Memory B cell (primary cell): ENCODE measurements at places on chromosomes 3 and 15.
A peak's percentile ranks its signal among the peaks of the same experiment; 100 is the strongest.

GRCh38 chr3:25424614-25425013 lies 3.4 kb upstream of the RARB start:
- H3K27me3 ChIP-seq: peaks cover 11% of the 10 kb centered on the region
- peaks cover 2% of the 10 kb centered on the region for H3K4me1 ChIP-seq
- no peak for DNase-seq

DNA sequence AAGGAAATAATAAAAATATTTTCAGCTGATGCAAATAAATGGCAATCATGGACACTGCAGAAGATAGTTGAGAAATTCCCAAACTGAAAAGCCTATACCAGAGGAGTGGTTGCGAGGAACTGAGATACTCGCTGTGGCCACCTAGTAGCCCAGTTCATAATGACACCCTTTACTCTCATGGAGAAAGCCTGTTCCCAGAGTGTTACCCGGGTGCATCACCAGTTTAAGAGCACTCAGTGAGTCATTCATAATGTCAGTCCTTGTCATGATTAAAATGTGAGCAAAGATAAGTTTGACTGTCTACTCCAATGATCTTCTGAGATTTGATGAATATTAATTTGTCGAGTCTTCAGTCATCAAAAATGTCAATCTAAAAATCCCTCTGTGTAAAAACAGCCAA lies 138.4 kb upstream of the LRRC3B start:
- DNase-seq: no peak
- H3K4me3 ChIP-seq: no peak overlapping the region
- no peaks in the 10 kb centered on the region for H3K27me3 ChIP-seq
- no peaks in the 10 kb centered on the region for H3K4me1 ChIP-seq
- no peaks in the 10 kb centered on the region for H3K36me3 ChIP-seq
- H3K27ac ChIP-seq: no peak overlapping the region

GRCh38 chr3:13006216-13006990 lies 66.8 kb downstream of the IQSEC1 start:
- H3K4me3 ChIP-seq: peak overlapping the region; percentile 67
- H3K27ac ChIP-seq: peak overlapping the region; percentile 56
- H3K27me3 ChIP-seq: no peaks in the 10 kb centered on the region
- H3K36me3 ChIP-seq: peaks cover 16% of the 10 kb centered on the region

DNA sequence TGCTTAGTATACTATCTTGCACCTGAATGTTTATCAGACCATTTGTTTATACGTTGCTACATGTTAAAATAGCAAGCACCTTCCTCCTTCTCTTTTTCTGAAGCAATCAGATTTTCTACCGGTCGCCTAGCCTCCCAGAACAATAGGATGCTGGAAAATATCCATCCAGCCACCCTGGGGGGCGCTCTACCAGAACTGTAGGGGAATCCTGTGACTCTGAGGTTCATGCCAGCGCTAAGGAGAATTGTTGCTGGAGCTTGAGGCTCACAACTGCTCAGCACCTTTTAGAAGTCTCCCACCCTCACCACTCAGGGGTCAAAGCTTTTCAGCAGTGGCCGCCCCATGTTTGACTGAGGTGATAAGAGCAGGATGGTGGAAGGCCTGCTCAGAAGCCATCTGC lies 27.5 kb downstream of the SQOR start:
- H3K4me3 ChIP-seq: no peak overlapping the region
- H3K27ac ChIP-seq: no peak overlapping the region
- no peaks in the 10 kb centered on the region for H3K27me3 ChIP-seq
- peaks cover 52% of the 10 kb centered on the region for H3K36me3 ChIP-seq
- peaks cover 6% of the 10 kb centered on the region for H3K4me1 ChIP-seq
- no peak for DNase-seq

GRCh38 chr3:186596568-186597287 lies 16.1 kb upstream of the AHSG start:
- no peak for DNase-seq
- no peaks in the 10 kb centered on the region for H3K36me3 ChIP-seq
- H3K4me1 ChIP-seq: no peaks in the 10 kb centered on the region
- no peak overlapping the region for H3K27ac ChIP-seq

- no peaks in the 10 kb centered on the region for H3K36me3 ChIP-seq
- no peak for DNase-seq
- H3K4me1 ChIP-seq: no peaks in the 10 kb centered on the region
- H3K4me3 ChIP-seq: no peak overlapping the region
- peaks cover 6% of the 10 kb centered on the region for H3K27me3 ChIP-seq
These were observed 13.2 kb upstream of the LARP6 start for GRCh38 chr15:70866982-70867641.

DNA sequence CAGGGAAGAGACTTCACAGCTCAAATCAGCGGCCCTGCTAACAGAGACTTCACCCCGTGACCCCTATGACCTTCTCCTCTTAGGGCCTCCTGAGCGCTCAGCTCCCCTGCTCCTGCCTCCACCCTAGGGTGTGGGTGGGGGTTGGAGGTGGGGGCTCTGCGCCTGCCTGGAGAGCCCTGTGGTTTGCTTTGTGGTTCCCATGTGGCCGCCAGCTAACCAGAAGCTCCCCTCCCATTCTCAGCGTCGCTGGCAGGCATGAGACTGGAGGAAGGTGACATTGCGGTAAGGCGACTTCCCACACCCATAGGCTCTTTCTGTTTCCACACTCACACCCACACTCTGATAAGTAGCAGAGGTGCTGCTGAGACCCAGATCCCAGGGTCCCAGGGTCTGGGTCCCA lies 27.6 kb downstream of the XYLB start:
- no peak overlapping the region for H3K4me3 ChIP-seq
- H3K27me3 ChIP-seq: no peaks in the 10 kb centered on the region
- no peak for DNase-seq
- no peaks in the 10 kb centered on the region for H3K4me1 ChIP-seq

DNA sequence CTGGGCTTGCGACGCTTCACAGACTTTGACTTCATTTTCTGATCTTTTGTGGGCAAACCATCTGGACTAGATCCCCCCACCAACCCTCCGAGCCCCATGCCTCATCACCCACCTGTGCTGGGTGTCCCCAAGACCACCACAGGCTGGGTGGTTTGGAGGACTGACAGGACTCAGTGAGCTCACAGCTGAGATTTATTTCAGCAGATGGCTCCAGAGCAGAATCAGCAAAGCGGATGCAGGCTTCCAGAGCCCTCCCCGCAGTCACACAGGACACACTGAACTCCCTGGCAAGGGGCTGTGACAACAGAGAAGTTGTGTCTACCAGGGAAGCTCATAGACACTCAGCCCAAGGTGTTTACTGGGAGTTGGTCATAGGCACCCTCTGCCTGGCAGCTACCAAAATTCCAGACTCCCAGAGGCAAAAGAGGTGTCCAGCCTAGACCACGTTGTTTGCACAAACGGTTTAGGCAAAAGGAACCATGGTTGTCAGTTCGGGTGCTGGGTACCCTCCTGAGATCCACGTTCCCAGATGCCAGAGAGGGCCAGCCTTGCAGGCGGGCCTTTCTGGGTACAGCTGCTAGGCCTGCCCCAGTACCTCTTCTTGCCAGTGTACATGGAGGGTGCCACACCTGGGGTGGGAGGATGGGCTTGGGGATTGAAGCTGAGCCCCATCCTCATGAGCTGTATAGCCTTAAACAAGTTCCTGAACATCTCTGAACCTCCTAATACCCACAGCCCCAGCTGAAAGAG lies 170.3 kb downstream of the NSMCE3 start:
- H3K4me3 ChIP-seq: no peak overlapping the region
- no peak for DNase-seq
- H3K27ac ChIP-seq: no peak overlapping the region
- no peaks in the 10 kb centered on the region for H3K36me3 ChIP-seq
- H3K27me3 ChIP-seq: no peaks in the 10 kb centered on the region

GRCh38 chr3:131518680-131519079 lies 15.9 kb upstream of the MRPL3 start:
- no peak for DNase-seq
- H3K4me1 ChIP-seq: no peaks in the 10 kb centered on the region
- no peak overlapping the region for H3K27ac ChIP-seq
- no peaks in the 10 kb centered on the region for H3K36me3 ChIP-seq
- H3K27me3 ChIP-seq: peaks cover 3% of the 10 kb centered on the region

DNA sequence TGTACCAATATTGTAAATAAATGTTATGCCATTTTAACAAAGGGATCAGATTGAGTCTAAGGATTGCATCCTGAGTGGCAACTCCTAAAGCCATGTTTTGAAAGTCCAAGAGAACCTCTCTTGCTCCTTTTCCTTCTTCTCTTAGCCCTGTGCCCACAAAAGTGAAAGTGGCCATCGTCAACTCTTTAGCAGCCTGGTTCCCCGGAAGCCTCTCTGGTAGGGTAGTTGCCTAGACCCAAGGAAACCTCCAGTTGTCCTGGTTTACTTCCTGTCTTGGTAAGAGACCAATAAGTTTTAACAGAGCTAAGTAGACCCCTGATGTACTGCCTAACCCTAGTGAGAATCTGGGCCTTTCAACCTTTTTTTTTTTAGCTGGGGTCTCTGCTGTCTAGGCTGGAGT lies 10.2 kb upstream of the ITPKA start:
- peak overlapping the region; percentile 51 for H3K4me3 ChIP-seq
- no peak for DNase-seq
- H3K4me1 ChIP-seq: peaks cover 10% of the 10 kb centered on the region
- peaks cover 17% of the 10 kb centered on the region for H3K36me3 ChIP-seq
- peaks cover 4% of the 10 kb centered on the region for H3K27me3 ChIP-seq

GRCh38 chr3:142817897-142818296 lies 71.0 kb downstream of the PCOLCE2 start:
- peaks cover 2% of the 10 kb centered on the region for H3K27me3 ChIP-seq
- H3K4me1 ChIP-seq: no peaks in the 10 kb centered on the region
- H3K27ac ChIP-seq: no peak overlapping the region
- DNase-seq: no peak

DNA sequence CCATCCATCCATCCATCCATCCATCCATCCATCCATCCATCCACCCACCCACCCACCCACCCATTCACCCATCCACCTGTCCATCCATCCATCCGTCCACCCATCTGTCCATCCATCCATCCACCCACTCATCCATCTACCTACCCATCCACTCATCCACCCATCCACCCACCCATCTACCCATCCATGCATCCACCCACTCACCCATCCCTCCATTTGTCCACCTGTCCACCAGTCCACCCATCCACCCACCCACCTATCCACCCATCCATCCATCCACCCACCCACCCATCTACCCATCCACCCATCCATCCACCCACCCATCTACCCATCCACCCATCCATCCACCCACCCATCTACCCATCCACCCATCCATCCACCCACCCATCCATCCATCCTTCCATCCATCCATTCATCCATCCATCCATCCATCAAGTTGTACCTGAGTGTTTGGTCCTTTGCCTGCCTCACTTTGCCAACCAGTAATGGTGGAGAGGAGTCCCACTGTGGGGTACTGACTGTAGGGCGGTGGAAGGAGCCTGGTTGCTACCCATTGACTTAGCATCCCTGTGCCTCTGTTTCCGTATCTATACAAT lies 17.3 kb downstream of the PSTPIP1 start:
- H3K36me3 ChIP-seq: peaks cover 8% of the 10 kb centered on the region
- no peak for DNase-seq
- peak overlapping the region; percentile 12 for H3K4me3 ChIP-seq
- peaks cover 56% of the 10 kb centered on the region for H3K4me1 ChIP-seq
- H3K27ac ChIP-seq: peak overlapping the region; percentile 19

DNA sequence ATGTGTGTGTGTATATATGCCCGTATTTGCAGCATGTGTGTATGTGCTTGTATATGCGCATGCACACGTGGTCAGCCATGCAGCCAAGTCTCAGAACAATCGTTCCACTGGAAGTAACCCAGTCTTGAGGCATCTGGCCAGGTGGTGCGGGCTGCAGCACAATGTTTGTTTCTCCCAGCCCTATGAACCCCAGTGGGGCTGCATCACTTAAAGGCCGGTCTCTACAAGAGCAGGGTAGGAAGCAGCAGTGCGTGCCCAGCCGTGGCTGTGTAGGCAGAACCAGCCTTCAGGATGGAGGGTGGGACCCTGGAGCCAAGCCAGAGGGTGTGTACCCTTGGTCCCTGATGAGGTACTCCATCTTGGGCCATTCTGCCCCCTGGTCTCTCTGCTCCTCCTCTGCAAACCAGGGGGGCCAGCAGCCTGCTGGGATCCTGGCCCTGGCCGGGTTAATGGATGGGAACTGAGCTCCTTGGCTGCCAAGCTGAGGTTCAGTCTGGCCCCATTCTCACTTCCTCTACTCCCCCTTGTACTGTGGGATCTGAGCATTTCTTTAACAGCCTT lies 11.8 kb downstream of the KLF13 start:
- H3K4me1 ChIP-seq: peaks cover 67% of the 10 kb centered on the region
- H3K27ac ChIP-seq: peak overlapping the region; percentile 74
- no peaks in the 10 kb centered on the region for H3K27me3 ChIP-seq
- H3K4me3 ChIP-seq: peak overlapping the region; percentile 56
- H3K36me3 ChIP-seq: no peaks in the 10 kb centered on the region

DNA sequence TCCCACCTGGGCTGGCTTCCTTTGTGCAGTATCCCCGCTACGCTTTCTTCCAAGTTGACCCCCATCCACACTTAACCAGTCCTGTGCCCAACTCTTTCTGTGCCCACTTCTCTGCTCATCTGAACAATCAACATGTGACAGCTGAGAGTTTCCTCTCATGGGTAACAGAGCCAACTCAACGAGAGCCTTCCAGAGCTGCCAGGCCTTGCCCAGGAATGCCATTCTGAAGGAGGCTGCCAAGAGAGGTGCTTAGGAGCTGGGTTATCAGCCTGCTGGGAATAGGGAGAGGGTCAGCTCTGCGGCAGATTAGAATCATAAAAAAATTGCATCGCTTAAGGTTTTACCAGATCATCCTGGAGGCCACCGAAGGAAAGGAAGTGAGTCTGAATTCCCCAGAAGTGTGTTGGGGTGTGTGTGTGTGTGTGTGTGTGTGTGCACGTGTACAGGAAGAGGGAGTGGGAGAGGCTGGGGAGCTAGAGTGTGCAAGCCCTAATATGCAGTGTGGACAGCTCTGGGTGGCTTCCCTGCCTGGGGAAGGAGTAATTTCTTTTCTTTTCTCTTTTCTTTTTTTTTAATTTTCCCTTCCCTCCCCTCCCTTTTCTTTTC lies 66.7 kb downstream of the ITGA11 start:
- no peaks in the 10 kb centered on the region for H3K36me3 ChIP-seq
- H3K4me3 ChIP-seq: no peak overlapping the region
- H3K27me3 ChIP-seq: peaks cover 18% of the 10 kb centered on the region
- H3K27ac ChIP-seq: no peak overlapping the region

- H3K36me3 ChIP-seq: peaks cover 9% of the 10 kb centered on the region
- no peak overlapping the region for H3K27ac ChIP-seq
- no peaks in the 10 kb centered on the region for H3K27me3 ChIP-seq
- DNase-seq: no peak
These were observed 5.0 kb downstream of the JMJD7 start for GRCh38 chr15:41832875-41833274.

- H3K36me3 ChIP-seq: peaks cover 5% of the 10 kb centered on the region
- no peak for DNase-seq
These were observed 98.8 kb downstream of the FGF7 start for GRCh38 chr15:49521802-49522201.

DNA sequence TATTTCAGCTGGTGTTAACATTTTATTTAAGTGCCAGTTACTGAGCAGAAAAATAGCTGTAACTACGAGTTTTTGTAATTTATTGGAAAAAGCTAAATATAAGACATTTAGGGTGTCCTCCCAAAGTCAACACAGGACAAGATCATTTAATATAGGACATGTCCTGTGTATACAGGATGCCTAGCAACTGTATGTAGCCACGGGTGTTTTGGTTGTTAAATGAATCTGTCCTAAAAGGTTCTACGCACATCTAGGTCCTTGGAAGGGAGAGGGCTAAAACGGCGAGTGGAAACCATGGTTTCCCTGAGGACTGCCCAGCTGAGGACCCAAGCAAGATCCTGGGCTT lies 565 bp upstream of the ZNF621 start:
- no peak for DNase-seq
- H3K27ac ChIP-seq: peak overlapping the region; percentile 96
- peak overlapping the region; percentile 85 for H3K4me3 ChIP-seq
- no peaks in the 10 kb centered on the region for H3K27me3 ChIP-seq
- H3K36me3 ChIP-seq: peaks cover 18% of the 10 kb centered on the region
